B cell (primary cell): ENCODE measurements at places on chromosomes 7 and 10.

DNA sequence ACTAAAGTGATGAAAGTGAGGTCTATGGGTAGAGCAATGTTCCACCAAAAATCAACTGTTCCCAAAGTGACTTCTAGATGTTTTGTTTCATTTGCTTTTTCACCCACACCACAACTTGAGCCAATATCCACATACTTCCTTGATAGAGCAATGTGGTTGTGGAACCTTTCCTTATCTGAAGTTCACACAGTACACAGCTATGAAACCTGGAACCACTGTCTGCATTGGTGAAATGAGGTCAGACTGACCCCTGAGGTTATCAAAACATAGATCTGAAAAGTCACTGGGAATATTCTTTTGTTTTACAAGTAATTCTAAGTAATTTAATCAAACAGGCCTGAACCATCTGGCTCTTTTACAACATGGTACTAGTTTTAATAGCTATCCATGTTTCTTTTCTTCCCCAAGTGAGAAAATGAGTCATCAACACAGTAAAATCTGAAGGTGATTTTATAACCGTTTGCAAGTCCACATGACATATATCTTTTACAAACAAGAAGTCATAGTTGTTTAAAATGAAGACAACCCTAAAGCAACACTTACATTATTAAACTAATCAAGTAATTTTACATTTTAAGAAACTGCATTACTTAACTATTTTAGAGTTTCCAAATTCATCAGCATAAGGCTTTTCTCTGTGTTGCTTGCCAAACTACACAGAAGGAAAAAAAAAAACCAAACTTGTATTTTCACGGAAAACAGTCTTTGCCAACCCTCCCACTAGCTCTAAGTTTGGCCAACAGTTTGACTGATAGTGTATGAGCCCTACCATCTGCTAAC is 80.3 kb downstream of the LRRC17 start:
- DNase-seq = no peak

DNA sequence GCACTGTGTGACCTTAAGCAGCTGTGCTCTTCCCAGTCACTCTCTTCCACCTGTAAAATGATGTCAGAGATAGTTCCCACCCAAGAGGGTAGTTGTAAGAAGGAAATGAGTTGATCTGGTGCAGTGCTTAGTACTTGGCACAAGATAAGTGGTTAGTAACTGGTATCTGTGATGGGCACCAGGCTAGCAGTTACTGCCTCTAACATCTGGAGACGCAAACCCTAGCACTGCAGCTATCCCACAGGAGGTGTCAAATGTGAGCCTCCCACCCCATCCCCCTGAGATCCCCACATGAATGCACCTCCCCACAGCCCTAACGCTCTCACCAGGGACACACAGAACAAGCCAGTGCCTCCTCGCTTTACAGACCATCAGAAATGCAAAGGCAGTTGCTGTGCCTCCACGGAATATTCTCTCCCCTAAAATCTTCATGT is 72.0 kb downstream of the KCNMA1 start:
- DNase-seq = no peak

GRCh38 chr7:44959433-44959951 is 19.3 kb downstream of the MYO1G start:
- DNase-seq = peak; percentile 40

- peak; percentile 22 for DNase-seq
Measured at GRCh38 chr7:140078392-140078791, 15.6 kb upstream of the PARP12 start.

- DNase-seq = no peak
Measured at GRCh38 chr10:133489816-133490588, 36.3 kb downstream of the SCART1 start.
